ENCODE measurements at places on chromosomes 6 and 20. TPM values are rescaled to one million over a fixed set of nuclear protein-coding genes. Genes with fewer than 3 reads are reported as not detected.

DNA sequence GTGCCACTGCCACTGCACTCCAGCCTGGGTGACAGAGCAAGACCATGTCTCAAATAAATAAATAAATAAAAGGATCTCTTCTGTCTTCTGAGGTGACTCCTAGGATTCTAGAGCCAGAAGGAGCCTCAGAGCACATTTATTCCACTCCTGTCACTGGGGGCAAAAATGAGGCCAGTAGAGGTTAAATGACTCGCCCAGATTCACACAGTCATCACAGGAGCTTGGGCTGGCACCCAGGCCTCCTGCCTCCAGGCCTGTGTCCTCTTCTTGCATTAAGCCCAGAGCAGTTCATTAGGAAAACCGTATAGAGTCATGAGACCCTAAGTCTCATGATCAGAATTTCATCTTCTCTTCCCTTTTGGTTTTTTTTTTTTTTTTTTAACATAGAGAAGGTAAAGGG lies 243.3 kb downstream of the NRN1 start:
- DNase-seq = no peak

GRCh38 chr6:12769556-12770256 lies 53.1 kb downstream of the PHACTR1 start:
- DNase-seq = no peak

- no peak for DNase-seq
Observed at GRCh38 chr20:47944682-47945081, 159.4 kb upstream of the SULF2 start.

DNA sequence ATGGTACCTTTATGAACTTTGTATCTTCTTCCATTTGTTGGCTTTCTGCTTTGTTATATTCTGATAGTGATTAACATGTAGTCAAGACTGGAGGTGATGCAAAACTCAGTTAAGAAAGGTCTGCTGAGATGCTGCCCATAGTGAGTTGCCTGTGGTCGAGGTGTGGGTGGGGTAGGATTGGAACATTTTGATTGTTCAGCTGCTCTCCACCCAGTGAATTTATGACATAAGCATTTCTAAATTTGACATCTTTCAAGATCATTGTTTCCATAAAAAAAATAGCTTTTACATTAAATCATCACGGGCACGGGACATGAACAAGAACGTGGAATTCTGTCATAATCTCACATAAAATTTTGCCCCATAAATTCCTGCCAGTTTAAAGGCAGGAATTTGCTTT lies 146.6 kb upstream of the POU3F2 start:
- no peak for DNase-seq

- DNase-seq = no peak
Observed at GRCh38 chr20:3405139-3405538, 2.3 kb downstream of the DNAAF9 start.

DNA sequence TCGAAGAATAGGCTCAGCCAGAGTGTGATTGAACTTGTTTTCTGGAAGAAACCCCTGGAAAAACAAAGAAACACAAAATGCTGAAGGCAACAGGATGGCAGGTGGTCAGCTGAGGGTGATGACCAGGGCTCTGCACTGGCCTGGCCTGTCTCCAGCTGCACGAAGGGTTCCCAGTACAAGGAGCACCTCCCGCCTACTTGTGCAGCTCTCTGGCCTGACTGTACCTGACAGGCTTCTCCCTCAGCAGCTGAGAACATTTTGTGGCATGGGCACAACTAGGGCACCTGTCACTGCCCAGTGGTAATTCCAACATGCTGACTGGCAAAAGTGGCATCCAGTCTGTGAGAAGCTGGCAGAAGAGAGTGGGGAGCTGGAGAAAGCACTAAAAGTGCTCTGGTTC lies 38.8 kb upstream of the EMILIN3 start:
- DNase-seq = no peak

- no peak for DNase-seq
Observed at GRCh38 chr20:31823360-31824124, 4.4 kb downstream of the MYLK2 start.

DNA sequence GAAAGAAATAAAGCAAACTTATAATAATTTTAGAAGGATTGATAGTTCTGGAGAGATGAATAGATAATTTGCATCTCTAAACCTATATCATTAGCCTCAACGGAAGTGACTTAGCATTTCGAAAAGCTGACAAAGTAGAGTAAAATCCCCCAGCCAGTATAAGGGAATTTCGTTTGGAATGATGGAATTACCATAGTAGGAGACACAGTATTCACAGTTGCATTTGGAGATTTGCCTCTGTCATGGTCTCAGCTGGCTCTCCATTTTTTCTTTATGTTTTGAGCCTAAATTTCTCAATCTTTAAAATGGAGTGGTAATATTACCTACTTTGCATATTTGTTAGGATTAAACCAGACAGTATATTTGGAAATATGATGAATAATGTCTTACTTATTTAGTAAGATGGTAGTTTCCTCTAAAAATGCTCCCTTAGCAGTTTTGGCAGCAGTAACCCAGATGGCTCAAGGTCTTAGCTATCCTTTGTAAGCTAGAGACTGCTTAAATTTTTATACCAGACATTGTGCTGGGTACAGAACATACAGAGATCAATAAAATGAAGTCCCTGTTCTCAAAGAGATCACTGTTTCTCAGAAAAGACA lies 58.2 kb downstream of the SMAP1 start:
- DNase-seq = no peak

GRCh38 chr6:125780540-125781313 lies 10.0 kb upstream of the NCOA7 start:
- DNase-seq = peak; percentile 30

DNA sequence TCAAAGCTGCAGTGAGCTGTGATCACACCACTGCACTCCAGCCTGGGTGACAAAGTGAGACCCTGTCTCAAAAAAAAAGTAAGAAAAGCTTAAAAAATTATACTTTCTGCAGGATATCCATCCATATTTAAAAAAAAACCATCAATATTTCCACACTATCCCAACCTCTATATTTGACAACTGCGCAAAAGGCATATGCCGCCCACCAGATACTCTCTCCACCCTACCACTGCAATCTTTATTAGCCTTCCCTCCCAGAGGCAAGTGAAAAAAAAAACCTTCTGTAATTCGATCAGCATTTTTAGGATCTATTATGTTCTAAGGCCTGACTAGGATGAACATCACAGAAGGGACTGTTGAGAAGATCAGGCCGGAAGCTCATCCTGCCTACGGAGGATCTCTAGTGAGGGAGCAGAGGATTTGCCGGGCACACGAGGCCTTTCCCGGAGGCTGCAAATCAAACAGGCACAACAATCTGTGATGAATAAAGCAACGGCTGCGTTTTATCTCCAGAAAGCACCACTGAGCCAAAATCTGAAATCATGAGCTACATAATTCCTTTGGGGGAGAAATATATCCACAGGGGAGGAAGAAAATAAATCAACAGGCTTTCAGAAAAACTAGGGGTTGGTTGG lies 65.9 kb downstream of the GFOD1 start:
- DNase-seq = no peak

DNA sequence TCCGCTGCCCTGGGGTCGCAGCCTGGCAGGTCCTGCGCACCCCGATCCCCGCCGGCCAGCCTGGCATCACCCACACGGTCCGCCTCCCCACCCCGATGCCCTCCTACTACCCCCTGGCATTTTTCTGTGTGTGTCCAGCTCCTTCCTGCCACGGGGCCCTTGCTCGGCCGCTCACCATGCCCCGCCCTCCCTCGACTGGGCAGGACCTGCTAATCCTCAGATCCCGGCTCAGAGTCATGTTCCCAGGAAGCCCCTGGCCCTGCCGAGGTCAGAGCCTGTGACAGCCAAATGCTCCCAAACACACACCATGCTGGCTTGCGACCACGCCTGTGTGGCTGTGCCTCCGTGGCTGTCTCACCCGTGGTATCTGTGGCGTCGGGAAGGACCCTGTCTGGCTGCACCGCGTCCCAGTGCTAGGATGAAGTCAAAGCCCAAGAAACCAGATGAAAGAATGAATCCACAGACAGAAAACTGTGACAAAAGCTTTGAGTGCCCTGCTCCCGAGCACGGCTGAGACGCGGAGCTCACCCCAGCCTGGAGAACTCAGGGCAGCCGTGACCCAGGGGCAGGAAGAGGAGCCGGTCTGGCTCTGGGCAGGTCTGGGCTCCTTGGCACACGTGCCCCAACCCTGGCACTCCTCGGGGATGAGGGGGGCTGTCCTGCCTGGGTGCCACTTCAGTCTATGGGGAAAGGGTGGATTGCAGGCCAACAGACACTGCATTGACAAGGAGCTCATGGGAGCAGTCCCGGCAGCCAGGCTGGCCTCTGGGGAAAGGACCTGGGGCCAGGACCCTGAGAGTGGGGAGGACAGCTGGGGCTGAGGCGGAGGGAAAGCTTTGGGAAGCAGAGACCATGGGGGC lies 20.8 kb upstream of the SLCO4A1 start:
- DNase-seq = no peak

GRCh38 chr20:43812216-43812615 lies 85.4 kb upstream of the GTSF1L start:
- no peak for DNase-seq

- no peak for DNase-seq
Observed at GRCh38 chr20:54148947-54149764, 24.6 kb downstream of the CYP24A1 start.

DNA sequence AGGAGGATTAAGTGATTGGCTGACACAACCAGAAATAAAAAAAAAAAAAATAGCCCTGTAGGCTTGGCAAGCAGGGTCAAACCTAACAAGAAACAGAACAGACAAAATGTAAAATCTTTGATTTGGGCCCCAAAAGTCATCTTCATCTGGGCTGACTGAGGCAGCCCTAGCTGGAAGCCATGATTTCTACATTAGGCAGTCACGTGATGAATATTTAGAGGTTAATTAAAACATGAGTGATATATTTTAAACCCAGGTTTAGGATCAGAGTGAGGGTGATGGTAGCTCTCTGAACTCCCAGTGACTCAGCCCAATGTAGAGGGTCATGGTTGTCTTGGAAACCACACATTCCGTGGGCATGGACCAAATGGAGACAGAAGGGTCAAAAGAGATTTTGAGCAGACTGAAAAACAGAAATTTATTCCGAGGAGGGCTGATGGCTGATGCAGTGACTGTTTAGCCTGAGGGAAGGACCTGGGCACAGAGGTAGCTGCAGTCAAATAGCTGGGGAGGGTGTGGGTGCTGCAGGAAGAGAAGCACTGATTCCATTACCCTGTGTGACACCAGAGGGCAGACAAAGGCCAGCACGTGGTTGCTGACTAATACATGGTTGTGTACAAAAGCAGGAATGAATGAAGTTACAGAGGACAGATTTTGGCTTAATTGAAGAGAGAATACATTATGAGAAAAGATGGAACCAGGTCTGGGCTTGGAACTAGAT lies 573.1 kb upstream of the CHD6 start:
- DNase-seq = no peak

- no peak for DNase-seq
Observed at GRCh38 chr6:52301326-52301725, 16.8 kb upstream of the MCM3 start.

DNA sequence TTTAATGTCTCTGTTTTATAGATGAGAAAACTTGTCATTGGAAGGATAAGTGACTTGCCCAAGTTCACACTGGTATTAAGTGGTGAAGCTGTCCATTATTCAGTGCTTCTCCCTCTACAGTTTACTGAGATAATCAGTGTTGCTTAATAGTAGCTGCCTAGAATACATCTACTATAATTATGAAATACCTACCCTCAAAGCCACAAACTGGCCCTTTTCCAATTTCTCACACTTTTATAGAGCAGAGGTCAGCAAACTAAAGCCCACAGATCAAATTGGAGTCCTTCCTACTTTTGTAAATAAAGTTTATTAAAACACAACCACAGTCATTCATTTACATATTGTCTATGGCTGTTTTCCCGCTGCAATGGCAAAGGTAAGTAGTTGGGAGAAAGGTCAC lies 73.5 kb downstream of the EYS start:
- no peak for DNase-seq

DNA sequence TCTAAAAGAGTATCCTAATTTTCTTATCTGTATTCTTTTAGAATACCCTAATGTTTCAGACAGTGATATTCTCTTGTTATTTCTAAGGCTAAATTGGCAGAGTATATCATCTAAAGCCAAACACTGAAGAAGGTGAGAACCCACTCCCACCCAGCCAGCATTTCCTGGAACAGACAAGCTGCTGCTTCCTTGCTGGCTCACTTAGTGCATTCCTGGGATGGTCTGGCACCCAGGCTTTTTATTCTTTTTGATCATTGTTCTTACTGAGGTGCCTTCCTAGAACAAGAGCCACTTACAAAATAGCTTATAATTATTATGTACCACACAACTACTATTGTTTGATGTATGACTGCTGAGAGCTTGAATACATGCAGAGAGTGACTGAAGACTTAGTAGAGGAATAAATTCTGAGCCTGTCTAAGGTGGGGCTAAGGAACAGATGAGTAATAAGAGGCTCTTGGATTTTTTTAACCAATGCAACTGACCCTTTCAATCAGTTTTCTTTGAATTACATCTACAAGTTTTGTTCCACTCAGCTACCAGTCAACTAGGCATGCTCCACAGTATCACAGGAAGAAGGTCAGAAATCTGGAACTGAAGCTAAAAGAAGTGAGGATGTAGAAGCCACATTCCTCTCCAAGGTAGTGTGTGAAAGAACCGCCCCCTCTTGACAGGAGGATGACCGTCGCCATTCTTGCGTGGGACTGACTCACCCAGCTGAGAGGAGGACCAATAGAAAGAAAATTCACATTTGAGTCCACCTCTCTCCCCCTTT lies 30.1 kb downstream of the PRPH2 start:
- DNase-seq = no peak

Gene NRSN1
- total RNA-seq = not detected

Gene C6orf120
- total RNA-seq = 23.6 TPM

Gene BHLHE23
- not detected for total RNA-seq

Gene BMP6
- total RNA-seq = not detected

Gene ZC2HC1B
- total RNA-seq = not detected

Gene LINC00237
- not detected for total RNA-seq

Gene HTR1E
- not detected for total RNA-seq

Gene PTK6
- total RNA-seq = 0.18 TPM

Gene UTRN
- total RNA-seq = 42.8 TPM

Gene GRIK2
- not detected for total RNA-seq

Gene ADGRF4
- not detected for total RNA-seq

Gene SSTR4
- not detected for total RNA-seq
